GM12892 (cell line): ENCODE measurements at places on chromosomes 5 and 9.
A peak's percentile ranks its signal among the peaks of the same experiment; 100 is the strongest.

DNA sequence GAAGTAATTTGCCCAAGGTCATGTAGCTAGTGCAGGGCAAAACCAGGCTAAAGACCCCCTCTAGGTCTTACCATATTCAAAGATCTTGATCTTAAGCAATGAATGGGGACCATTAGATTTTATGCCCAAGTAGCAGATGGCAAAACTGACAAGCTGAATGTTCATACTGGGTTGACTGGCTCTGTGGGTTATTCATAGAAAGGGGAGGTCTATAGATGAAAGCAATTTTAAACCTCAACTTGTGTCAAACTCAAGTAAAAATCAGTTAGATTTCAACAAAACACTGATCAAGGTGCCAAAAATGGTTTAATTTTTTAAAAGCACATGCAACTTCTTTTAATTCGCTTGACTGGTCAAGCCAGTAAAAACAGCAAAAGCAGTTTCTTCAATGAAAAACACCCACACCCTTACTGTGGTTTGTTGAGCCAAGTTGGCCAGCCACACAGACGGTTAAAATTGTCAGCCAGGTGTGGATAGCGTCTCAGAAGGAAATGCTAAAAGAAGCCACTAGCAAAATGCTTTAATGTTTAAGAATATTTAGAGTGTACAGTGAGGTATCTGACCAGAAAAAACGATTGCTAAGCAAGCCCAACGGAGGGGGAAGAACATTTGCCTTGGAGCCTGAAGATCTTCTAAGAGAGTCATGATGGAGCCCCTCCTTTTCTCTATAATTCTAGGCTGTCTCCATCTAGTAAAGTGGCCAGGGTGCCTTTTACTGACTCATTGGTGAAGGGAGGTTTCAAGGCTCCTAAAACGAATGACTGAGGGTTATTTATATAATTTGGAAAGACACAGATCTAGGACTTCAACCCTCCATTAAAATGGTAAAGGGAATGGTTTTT lies 539.6 kb upstream of the CLINT1 start:
- DNase-seq = no peak

- DNase-seq = no peak
Measured at GRCh38 chr5:35651002-35651756, 33.5 kb downstream of the SPEF2 start.

GRCh38 chr5:54243483-54244080 lies 66.8 kb downstream of the ARL15 start:
- no peak for DNase-seq

DNA sequence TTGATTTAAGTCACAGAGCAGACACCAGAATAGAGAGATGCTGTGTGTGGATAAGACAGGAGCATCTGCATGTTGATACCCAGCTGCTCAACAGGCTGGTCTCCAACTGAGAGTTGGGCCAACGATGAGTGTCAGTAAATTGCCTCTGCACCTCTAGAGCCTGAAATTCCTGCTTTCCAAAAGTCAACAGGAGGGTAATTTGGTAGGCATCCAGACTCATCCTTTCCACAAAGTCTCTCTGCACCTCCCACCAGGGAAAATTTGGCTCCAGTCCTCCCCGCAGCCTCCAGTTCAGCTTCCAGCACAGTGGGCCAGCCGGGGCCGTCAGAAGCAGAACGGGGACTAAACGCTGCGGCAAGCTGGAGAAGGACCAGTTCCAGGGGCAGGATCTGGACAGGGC lies 136.9 kb downstream of the RFK start:
- DNase-seq = no peak

- DNase-seq = peak; percentile 8
Measured at GRCh38 chr5:148384380-148384737, 601 bp downstream of the FBXO38 start.
